ENCODE measurements at places on chromosomes 7 and 10.
A peak's percentile ranks its signal among the peaks of the same experiment; 100 is the strongest.

DNA sequence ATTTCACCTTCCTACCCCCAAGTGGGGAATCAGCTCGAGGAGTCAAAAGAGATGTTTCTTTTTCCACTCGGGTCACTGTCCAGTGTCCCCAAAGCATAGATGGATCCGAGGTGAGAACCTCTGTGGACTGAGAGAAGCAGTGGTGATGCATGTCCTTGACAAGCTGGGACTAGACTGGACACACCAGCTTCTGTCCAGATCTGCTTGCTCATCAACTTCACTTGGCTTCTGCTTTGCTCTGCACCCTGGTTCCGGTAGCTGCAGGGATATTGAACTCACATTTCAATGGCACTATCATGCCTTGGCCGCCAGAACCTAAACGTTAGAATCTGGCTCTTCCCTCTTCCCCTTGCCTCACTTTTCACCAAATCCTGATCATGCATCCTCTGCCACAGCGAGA is 50.3 kb upstream of the CXCL12 start:
- DNase-seq, result no peak

GRCh38 chr10:127919418-127920271 is 12.7 kb downstream of the PTPRE start:
- peak; percentile 92 for DNase-seq

DNA sequence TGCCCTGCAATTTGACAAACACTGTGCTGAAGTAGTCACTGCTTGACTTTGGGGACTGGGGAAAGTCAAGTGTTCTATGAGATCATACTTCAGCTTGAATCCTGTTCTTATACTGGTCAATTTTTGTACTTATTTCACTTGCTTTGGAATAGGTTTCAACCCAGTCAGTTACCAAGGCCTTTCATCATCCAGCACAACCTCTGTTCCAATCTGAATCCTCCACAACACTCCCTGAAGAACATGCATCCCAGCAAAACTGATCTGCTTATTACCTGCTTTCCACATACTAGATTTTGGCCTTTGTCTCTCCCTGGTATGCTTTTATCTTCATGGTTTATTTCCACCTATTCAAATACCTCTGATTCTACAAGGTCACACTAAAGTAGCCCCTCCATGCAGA is 29.5 kb downstream of the DPY19L1 start:
- DNase-seq, result peak; percentile 14

DNA sequence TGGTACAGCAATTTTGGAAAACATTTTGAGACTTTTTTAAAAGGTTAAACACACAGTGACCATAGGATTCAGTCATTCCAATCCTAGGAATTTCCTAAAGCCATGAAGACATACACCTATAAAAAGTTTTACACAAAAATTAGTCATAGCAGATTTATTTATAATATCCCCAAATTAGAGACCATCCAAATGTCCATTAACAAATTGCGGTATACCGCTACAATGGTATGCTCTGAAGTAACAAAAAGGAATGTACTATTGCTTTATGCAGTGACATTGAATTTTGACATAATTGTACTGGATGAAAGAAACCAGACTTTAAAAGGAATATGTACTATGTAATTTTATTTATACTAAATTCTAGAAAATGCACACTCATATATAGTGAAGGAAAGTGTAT is 362.8 kb downstream of the HGF start:
- DNase-seq, result peak; percentile 25

- DNase-seq, result peak; percentile 22
These were observed 76.3 kb downstream of the CLIP2 start for GRCh38 chr7:74365322-74366022.

DNA sequence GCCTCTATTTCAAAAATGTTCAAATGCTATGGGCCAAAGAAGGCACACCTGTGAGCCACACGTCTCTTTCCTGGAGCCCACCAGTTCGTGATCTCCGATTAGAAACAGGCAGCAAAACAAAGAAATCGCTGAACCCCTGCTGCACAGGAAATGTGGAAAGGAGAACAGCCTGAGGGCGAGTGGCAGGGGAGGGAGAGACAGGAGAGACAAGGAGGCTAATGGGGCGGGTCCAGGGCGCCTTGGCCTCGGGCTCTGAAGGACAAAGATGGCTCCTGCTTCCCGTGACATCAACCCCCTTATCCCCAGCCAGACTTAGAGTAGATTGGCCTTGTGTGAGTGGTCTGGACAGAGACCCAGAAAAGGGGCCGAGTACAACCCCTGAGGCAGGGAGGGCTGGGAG is 62.4 kb upstream of the DOCK1 start:
- DNase-seq, result no peak

- DNase-seq, result no peak
These were observed 706.7 kb downstream of the PCDH15 start for GRCh38 chr10:54094321-54094720.

DNA sequence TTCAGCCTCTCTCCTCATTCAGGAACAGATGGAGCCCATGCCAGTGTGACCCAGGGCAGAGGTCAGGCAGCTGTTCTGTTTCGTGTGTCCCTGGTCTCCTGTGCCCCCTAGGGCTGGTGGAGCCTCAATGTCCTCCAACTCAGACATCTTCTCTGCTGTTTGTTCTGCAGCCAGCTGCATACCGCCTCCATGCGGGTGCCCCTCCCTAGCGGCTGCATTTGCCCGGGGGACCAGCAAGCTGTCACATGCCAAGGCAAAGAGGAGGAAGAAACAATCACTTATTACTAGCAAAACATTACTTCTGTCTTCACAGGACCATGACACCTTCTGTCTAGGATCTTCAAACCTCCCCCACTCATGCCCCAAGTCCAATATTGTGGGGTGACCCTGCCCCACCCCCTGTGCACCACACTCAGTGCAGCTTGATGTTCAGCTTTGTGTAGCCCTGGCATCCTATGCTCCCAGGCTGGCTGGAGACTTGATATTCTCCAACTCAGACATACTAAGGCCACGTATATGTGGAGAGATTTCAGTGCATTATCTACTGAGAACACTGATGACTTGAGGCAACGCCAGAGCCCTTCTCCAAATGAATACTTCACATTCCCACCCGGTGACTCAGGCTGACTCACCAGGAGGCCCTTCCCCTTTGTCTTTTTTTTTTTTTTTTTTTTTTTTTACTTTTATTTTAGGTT is 188.9 kb downstream of the SKIDA1 start:
- DNase-seq, result peak; percentile 94

DNA sequence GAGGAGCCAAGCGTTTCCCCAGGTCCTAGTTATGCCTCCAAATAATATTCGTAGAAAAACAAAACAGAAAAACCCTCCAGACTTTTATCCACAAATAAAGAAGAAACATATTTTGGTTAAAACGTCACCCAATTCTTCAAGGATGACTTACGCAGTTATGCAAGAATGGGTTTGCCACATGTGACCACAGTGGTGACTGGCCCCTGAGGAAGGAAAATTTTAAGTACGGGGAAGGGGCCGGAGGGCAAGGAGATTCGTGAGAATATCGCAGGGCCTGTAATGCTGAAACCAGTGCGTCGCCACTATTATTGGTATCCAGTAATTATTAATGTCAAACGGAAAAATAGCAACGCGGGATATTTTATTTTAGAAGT is 537 bp upstream of the MRPS24 start:
- DNase-seq, result peak; percentile 96
